ENCODE measurements at places on chromosomes 2 and 18.

DNA sequence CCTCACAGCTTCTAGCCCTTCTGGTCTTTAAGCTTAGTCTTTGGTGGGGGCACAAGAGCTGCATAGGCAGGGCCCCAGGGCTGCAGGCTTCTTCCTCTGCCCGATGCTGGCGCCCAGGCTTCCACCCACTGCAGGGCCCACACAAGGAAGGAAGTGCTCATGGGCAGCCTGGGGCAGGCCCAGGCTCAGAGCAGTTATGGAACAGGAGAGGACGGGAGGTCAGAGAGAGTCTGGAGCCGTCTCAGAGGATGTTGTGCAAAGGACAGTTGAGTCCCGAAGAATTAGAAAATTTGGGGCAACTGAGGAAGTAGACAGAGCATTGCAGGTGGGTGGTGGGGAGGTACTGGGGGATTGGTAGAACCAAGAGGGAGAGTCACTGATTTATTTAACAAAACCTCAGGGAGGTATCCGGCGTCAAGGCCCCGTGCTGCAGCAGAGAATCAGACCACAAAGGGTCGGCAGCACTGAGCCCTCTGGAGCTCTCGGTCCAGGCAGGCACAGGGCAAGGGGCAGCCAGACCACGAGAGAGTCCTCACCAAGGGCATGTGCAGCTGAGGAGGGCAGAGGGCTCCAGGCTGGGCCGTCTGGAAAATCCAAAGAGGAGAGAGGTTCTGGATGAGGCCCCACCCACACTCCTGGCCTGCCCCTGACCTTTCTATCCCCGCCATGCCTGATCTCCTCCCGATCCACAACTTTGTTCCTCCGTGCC, 110.8 kb upstream of the GLI2 start:
- DNase-seq, result no peak

- no peak for DNase-seq
These were observed 13.4 kb downstream of the STAMBP start for GRCh38 chr2:73841912-73842738.

DNA sequence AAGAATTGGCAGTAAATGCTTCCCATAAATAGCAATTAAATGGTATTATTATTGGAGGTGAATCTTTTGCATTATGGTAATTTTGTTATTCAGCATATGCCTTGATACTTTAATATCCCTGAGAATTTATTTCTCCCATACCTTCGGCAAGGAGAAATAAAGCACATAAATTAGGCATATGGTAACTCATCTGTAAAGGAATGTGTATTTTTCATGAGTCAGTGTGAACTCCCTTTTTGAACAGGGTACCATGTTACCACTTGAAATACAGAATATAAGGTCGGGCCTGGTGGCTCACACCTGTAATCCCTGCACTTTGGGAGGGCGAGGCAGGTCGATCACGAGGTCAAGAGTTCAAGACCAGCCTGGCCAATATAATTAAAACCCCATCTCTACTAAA, 18.4 kb downstream of the METTL21A start:
- no peak for DNase-seq

GRCh38 chr2:47457268-47457667, 54.3 kb downstream of the MSH2 start:
- DNase-seq, result no peak

GRCh38 chr2:119810049-119810630, 50.4 kb downstream of the PTPN4 start:
- no peak for DNase-seq

- DNase-seq, result no peak
These were observed 5.7 kb downstream of the C2orf80 start for GRCh38 chr2:208183972-208184705.
